Urinary bladder (tissue), 4 donors: ENCODE measurements at places on chromosomes 5 and 9. TPM values are rescaled to one million over a fixed set of nuclear protein-coding genes. Genes with fewer than 3 reads are reported as not detected.
A peak's percentile ranks its signal among the peaks of the same experiment; 100 is the strongest.

The IFNB1 gene
- polyA plus RNA-seq, result not detected

The STING1 gene
- polyA plus RNA-seq, result 53.0 TPM

The OR1J2 gene
- polyA plus RNA-seq, result not detected

The FBXW11 gene
- polyA plus RNA-seq, result 28.3 TPM

The ANKRD55 gene
- polyA plus RNA-seq, result 0.05 TPM

The TPM2 gene
- polyA plus RNA-seq, result 7,869 TPM

- no peak for DNase-seq
Observed at GRCh38 chr9:127360250-127360649, 36.7 kb upstream of the SLC2A8 start.

DNA sequence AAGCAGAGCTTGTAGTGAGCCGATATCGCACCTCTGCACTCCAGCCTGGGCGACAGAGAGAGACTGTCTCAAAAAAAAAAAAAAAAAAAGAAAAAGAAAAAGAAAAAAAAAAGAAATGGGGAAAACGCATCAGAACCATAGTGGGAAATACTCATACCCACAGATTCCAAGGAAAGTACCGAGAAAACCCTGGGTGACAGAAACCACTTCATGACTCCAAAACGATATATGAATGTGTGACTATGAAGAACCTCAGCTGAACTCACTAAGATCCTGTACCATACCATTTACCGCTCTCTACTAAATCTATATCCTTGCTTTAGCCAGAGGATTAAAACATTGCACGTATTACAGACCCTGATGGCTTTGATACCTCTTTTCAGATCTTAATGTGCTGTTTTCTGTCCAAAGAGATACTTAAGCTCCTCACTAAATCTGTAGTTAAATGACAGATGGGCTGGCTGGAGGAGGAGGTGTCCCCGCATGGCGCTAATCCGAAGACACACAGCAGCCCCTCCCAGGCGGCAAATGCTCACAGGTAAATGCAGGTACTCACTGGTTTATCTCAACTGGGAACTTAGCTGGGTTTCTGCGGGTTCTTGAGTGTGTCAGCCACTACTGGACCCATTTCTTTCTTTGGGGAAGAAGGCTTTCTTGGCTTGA is 2.8 kb downstream of the LPCAT1 start:
- DNase-seq, result no peak

GRCh38 chr9:131661568-131662288 is 78.1 kb downstream of the RAPGEF1 start:
- DNase-seq, result no peak

GRCh38 chr9:112970939-112971338 is 41.1 kb downstream of the ZNF883 start:
- no peak for DNase-seq

GRCh38 chr5:139696894-139697658 is 48.9 kb downstream of the CXXC5 start:
- no peak for DNase-seq

DNA sequence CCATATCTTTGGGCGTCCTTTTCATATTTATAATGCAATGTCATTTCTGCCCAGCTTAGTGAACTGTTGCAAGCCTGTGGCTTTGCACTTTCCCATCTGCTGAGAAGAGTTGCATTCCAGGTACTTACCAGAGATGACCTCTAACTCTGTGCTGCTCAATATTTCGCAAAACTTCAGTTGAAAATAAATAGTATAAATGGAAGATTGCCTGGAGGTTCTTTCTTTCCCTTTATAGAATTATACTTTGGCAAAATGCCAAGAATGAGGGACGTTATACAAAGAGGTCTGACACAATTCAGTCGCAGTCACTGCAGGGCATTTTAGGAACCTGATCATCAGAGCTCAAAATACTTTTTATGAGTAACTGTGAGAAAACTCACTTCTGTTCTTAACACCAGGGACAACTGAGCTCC is 18.9 kb upstream of the VLDLR start:
- no peak for DNase-seq

GRCh38 chr9:136791516-136792276 is 552 bp downstream of the TMEM141 start:
- DNase-seq, result no peak

DNA sequence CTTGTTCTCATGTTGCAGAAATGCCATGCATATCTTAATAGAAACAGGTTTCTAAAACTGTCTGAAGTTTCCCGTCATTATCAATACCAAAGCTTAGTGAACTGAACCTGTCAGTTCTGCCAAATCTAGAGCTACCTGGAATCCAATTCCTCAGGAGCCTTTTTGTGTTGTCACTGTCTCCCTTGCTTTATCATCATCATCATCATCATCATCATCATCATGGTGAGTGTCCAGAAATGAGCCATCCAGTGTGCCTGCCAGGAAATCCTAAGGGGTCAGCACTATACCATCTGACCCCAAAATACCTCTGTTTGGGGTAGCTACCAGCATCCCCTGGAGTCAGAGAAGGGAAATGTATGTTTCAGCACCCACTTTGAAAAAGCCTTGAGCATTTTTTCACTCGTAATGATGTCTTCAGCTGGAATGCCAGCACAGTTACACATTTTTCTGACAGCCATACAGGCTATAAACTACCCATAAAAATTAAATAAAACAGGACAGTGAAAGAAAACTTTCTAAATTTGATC is 150.3 kb downstream of the NR2F1-AS1 start:
- DNase-seq, result no peak

DNA sequence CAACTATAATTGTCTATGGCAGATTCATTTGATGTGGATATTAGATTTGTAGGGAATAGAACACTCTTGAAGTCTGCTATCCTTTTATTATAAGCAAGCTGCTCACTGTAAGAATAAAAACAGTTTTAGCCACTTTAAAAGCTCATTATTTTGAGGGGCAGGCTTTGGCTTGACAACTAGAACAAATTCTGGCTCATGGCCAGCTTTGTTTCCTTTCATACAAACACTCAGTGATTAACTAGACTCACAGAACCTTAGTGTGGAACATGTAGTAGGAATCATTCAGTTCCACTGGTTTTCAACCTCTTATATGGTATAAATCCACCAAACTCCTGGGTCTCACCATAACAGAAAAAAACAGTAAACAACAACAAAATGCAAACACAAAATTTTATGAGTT is 27.4 kb upstream of the CEP120 start:
- DNase-seq, result peak; percentile 64

GRCh38 chr5:116830079-116830478 is 255.5 kb upstream of the SEMA6A start:
- no peak for DNase-seq

GRCh38 chr5:93607367-93608258 is 24.6 kb downstream of the NR2F1 start:
- no peak for DNase-seq

DNA sequence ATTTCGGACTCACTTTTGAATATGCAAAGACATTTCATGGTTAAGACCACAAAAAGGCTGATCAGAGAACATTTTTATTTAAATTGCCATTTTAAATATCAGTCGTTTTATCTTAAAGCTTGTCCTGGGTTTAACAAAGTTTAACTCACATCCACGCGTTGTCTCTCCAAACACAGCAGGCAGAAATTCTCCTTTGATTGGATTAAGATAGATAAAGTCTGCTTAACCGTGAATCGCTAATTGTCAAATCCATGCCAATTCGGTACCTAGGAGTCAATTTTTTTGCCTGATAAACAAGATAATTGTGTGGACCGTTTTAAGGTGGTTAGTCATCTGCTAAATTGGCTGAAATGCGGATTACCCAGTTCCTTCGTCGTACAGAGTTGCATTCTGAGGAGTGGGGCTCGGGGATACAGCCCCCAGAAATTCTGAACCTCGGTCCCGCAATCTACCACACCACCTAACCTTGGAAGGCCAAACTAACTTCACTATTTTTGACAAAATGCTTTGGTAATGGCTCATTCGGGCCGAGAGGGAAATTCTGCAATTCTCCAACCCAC is 665 bp upstream of the BTF3 start:
- no peak for DNase-seq

DNA sequence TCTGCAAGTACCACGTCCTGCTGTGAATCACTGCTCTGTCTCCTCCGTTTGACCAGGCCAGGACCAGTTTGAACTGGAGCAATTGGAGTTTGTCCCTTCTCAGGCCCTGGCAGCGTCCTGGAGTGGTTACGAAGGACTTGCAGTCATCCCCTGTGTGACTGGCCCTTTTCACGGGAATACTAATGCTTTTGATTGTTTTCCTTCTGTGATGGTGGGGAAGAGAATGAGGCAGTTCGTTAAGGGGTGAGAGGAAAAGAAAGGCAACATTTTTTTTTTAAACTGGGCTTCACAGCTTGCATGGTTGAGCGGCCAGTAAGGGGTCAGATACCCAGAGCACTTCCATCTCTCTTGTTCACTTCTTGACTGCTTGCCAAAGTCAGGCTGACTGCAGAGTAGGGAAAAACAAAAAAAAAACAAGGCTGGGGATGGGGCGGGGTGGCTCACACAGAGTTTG is 153.5 kb upstream of the STK32A start:
- DNase-seq, result no peak
